Stimulated activated CD8-positive, alpha-beta memory T cell treated with anti-CD3 and anti-CD28 coated beads, Interleukin-2, amount 100 ng/mL, for 1 hour (primary cell): ENCODE measurements at places on chromosomes 11 and 22.
A peak's percentile ranks its signal among the peaks of the same experiment; 100 is the strongest.

- DNase-seq, result no peak
Measured at GRCh38 chr22:44540756-44541670, 43.0 kb upstream of the RTL6 start.

DNA sequence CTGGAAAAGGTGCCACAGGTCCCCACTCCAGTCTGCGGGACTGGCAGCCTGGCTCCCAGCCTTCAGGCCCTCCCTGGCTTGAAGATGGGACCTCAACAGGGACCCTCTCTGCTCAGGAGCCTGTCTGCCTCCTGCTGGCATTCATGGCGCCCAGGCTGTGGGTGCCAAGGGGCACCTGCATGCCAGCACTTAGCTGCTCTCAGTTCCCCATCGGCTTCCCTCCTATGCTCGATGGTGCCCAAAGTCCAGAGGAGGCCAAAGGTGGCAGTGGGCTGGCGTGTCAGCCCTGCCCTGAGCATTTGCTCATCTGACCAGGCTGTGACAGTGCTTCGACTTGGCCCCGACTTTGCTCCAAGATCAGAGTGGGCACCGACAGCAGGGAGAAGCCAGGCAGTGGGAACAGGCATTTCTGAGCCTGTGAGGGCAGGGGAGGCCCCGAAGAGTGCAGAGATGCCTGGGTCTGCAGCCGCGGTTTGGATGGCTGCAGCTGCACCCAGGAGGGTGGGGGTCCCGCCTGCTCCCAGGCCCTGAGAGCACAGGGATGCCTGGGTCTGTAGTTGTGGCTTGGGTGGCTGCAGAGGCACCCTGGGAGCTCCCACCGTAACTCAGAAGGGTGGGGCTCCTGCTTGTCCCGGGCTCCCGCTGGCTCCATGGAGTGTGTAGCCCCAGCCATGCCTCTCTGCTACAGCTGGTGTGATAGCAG is 463.6 kb downstream of the TBC1D22A start:
- no peak for DNase-seq

DNA sequence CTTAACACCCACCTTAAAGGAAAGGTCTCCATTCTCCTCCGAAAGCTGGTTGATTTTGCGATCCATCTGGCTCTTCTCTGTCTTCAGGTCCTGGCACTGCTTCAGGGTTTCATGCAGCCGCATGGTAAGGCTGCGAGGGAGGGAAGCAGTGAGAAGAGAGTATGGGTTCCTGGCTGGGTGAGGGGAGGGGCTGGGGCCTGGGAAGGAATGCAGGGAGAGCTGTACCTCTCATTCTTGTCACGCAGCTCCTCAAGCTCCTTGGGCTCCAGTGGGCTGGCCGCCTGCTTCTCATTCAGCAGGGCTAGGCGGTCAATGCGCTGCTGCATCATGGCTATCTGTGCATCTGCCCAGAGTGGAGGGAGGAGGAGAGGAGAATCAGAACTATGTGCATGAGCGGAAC is 19.5 kb downstream of the IL18BP start:
- DNase-seq, result no peak

DNA sequence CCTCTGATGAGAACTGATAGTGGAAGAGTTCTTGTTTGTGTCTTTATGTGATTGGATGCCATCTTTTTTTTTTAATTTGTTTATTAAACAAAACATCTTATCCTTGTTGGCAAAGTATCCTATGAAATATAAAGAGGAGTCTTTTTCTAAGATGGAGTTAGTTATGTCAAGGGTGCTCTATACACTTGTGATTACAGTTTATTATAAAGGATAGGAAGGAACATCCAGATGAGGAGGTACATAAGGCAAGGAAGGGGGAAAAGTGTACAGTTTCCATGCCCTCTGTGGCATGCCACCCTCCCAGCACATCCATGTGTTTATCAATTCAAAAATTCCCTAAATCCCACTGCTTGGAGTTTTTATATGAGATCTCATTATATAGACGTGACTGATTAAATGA is 7.4 kb upstream of the RBMXL2 start:
- no peak for DNase-seq

DNA sequence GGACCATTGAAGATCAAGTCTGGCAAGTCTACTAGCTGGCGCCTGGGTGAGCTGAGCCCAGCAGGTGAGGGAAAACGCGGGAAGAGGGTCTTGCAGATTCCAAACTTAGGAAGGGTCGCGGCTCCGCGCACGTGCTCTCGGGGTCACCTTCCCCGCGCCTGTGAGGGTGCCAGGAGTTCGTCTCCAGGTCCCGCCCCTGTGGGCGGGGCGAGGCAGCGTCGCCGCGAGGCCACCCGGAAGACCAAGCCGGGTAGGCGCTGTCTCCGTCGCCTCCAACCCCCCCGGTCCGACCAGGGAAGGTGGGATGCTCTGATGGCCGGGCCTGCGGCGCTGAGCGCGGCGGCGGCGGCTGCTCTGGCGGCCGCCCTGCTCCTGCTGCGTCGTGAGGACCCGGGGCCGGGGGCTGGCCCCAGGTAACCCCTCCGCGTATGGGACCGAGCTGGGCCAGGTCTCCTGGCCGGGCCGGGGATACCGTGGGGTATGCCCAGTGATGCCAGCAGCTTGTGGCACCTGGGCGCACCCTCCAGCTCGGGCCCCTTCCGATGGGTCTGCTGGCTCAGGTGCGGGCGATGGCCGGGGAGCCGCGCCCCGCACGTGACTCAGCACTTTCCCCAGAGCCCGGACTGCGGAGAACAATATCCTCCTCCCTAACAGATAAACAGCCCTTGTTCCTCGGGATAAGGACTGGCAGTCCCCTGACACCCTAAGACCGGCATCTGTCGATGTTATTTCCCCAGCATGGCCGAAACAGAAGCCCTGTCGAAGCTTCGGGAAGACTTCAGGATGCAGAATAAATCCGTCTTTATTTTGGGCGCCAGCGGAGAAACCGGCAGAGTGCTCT is at the start of gene HTATIP2:
Gene HTATIP2 (plus strand): TSS at position 215 of the 841 bp plus-strand sequence. CDS start 524 bp downstream, at position 739.
- peak; percentile 35 for DNase-seq

DNA sequence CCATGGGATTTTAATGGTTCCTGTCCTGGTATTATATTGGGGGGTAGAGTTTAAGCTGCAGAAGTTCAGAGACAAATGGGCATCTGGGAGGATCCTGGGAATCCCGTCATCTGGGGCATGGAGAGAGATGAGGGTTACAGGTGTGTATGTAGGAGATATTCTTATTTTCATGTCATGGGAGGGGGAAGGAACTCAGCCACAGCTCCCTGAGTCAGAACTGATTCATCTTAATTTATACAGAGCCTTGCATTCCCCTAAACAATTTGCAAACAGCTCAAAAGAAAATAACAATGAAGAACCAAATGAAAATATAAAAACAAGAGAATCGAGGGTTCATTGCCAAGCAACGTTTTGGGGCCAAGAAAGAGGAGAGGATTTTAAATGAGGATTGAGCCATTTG is 155.9 kb upstream of the TBCEL start:
- no peak for DNase-seq

DNA sequence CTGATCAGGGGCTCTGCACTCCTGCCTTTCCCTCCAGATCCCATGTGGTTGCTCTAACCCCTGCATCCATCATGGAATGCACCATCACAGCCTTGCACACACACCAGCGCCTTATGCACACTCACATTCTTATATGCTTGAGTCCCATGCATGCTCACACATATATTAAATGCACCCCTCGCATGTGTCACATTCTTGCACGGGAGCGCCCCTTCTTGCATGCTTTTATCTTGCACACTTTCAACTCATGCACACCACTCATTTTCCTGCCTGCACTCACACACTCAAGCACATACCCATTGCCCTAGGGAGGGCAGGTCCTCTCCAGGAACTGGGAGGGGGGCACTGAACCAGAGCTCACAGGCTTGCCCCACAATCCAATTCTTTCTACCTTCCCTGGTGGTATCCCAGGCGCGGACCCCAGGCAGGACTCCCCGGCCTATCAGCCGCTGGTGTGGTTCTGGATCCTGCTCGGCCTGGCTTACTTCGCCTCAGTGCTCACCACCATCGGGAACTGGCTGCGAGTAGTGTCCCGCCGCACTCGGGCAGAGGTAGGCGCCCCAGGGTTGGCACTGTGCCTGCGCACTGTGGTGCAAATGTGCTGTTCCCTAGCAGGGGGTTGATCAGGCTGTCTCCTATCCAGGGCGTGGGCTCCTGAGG is 2.3 kb upstream of the CATSPERZ start:
- DNase-seq, result no peak
